ENCODE measurements at places on chromosomes 11 and 22. TPM values are rescaled to one million over a fixed set of nuclear protein-coding genes. Genes with fewer than 3 reads are reported as not detected.

DBX1 gene
- total RNA-seq = not detected

DNA sequence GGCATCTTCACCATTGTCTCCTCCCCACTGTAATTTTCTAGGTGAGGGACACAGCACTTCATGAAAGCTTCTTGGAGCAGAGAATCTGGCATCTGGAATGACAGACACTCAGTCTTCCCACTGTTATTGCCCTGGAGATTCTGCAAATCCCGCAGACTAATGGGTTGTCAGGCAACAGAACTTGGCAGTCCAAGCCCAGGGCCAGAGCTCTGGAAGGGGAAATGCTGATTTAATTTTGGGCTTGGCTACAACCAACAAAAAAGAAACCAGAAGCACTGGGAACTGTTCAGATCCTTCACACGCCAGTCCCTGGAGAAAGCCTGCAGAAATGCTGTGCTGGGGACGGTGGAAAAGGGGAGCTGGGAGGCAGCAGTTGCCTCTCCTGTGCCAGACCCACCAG lies 71.5 kb upstream of the BID start:
- no peak overlapping the region for H3K27ac ChIP-seq
- peaks cover 2% of the 10 kb centered on the region for H3K4me1 ChIP-seq
- no peaks in the 10 kb centered on the region for H3K36me3 ChIP-seq
- no peaks in the 10 kb centered on the region for H3K27me3 ChIP-seq
- no peak overlapping the region for H3K4me3 ChIP-seq

GRCh38 chr11:86676010-86676409 lies 3.6 kb upstream of the ME3 start:
- H3K4me1 ChIP-seq = peaks cover 8% of the 10 kb centered on the region
- DNase-seq = no peak

- peaks cover 15% of the 10 kb centered on the region for H3K36me3 ChIP-seq
- peak overlapping the region; percentile 88 for H3K4me3 ChIP-seq
- H3K27ac ChIP-seq = peak overlapping the region; percentile 85
- peaks cover 42% of the 10 kb centered on the region for H3K4me1 ChIP-seq
- DNase-seq = no peak
- no peaks in the 10 kb centered on the region for H3K27me3 ChIP-seq
Measured at GRCh38 chr11:73313652-73314051, 5.6 kb downstream of the ARHGEF17 start.

GRCh38 chr11:9038541-9038940 lies 34.7 kb upstream of the NRIP3 start:
- no peaks in the 10 kb centered on the region for H3K36me3 ChIP-seq
- no peak overlapping the region for H3K4me3 ChIP-seq
- H3K27ac ChIP-seq = no peak overlapping the region
- no peaks in the 10 kb centered on the region for H3K4me1 ChIP-seq
- peaks cover 2% of the 10 kb centered on the region for H3K27me3 ChIP-seq

- no peak for DNase-seq
- no peaks in the 10 kb centered on the region for H3K27me3 ChIP-seq
- no peaks in the 10 kb centered on the region for H3K36me3 ChIP-seq
- no peak overlapping the region for H3K27ac ChIP-seq
Measured at GRCh38 chr11:124605719-124606118, 5.5 kb upstream of the PANX3 start.

- H3K4me3 ChIP-seq = no peak overlapping the region
- no peak for DNase-seq
- H3K27me3 ChIP-seq = no peaks in the 10 kb centered on the region
- peaks cover 13% of the 10 kb centered on the region for H3K4me1 ChIP-seq
- peaks cover 8% of the 10 kb centered on the region for H3K36me3 ChIP-seq
Measured at GRCh38 chr11:72685560-72686480, 11.6 kb upstream of the PDE2A start.

GRCh38 chr22:39446239-39446721 lies 10.5 kb upstream of the MGAT3 start:
- no peaks in the 10 kb centered on the region for H3K36me3 ChIP-seq
- no peak for DNase-seq
- no peaks in the 10 kb centered on the region for H3K27me3 ChIP-seq
- H3K4me3 ChIP-seq = no peak overlapping the region
- H3K4me1 ChIP-seq = no peaks in the 10 kb centered on the region

NNMT gene
- total RNA-seq = 639 TPM

DNA sequence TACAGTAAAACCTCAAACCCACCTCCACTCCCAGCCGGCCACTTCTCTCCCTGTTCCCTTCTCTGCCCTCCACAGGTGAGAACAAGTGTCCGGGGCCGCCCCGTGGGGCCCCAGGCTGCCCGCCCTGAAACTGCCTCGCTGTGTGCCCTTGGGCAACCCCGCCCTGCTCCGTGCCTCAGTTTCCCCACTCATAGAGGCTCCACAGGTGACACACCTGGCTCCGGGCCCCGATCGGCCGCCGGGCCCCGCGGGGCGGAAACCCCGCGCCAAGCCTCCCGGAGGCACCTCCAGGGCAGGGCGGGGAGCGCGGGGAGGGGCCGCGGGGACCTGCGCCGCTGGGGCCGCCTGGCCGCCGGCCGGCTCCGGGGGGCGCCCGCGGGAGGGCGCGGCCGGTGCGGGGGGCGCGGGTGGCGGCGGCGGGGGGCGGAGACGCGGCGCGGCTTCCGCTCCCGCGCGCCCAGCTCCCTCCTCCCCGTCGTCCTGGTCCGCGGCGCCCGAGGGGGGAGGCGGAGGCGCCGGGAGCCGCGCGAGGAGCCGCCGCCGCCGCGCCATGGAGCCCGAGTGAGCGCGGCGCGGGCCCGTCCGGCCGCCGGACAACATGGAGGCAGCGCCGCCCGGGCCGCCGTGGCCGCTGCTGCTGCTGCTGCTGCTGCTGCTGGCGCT lies at the start of gene LRP5:
Gene LRP5 (plus strand): TSS at position 475 of the 663 bp plus-strand sequence. CDS start 124 bp downstream, at position 599.
- H3K27ac ChIP-seq = peak within 1 kb of the TSS; percentile 14
- H3K4me3 ChIP-seq = peak within 1 kb of the TSS; percentile 64
- no peaks in the 10 kb centered on the region for H3K36me3 ChIP-seq
- H3K27me3 ChIP-seq = no peaks in the 10 kb centered on the region
- peaks cover 2% of the 10 kb centered on the region for H3K4me1 ChIP-seq
- DNase-seq = no peak

TRPM5 gene
- total RNA-seq = not detected

SCN3B gene
- under 0.01 TPM for total RNA-seq

GRCh38 chr11:131522851-131523250 lies 152.4 kb downstream of the NTM start:
- no peaks in the 10 kb centered on the region for H3K27me3 ChIP-seq
- H3K36me3 ChIP-seq = no peaks in the 10 kb centered on the region
- DNase-seq = peak; percentile 30
- H3K4me1 ChIP-seq = no peaks in the 10 kb centered on the region

CLTCL1 gene
- 11.3 TPM for total RNA-seq

ME3 gene
- total RNA-seq = 63.2 TPM

DNA sequence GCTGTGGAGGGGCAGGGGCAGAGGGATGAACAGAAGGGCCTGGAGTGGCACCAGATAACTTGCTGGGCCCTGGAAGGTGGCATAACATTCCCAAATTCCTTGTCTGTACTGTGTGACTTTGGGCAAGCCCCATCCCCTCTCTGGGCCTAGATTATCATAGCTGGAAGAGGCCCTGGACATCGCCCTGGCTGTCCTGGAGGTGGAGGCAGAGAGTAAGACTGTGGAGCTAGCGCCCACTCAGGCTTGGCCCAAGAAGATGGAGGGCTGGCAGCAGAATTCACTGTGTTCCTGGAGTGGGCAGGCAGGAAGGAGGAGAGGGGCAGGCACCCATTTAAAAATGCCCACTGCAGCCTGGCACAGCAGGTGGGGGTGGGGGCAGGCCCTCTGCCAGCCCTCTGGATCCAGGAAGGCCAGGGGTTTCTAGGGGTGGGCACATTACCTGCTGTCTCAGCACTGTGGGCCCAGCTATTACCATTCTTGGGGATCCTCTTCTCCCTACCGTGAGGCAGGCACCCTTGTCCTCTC lies 22.6 kb downstream of the ARHGEF17 start:
- H3K4me3 ChIP-seq = no peak overlapping the region
- peak; percentile 56 for DNase-seq
- no peaks in the 10 kb centered on the region for H3K27me3 ChIP-seq

DNA sequence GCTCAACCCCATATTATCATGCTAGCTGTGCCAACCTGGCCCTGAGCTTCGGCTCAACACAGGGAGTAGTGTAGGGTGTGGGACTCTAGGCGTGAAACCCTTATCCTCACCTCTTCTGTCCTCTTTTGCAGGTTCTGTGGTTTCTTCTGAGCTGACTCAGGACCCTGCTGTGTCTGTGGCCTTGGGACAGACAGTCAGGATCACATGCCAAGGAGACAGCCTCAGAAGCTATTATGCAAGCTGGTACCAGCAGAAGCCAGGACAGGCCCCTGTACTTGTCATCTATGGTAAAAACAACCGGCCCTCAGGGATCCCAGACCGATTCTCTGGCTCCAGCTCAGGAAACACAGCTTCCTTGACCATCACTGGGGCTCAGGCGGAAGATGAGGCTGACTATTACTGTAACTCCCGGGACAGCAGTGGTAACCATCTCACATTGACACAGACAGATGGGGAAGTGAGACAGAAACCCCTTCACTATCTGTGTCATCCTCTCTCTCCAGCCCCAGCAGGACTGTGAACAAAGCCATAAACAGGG lies 76.4 kb downstream of the GGTLC2 start:
- no peak overlapping the region for H3K4me3 ChIP-seq
- no peaks in the 10 kb centered on the region for H3K36me3 ChIP-seq
- H3K4me1 ChIP-seq = no peaks in the 10 kb centered on the region

NAALAD2 gene
- total RNA-seq = 0.77 TPM

GRCh38 chr22:28398355-28398754 lies 281.3 kb downstream of the TTC28 start:
- no peaks in the 10 kb centered on the region for H3K27me3 ChIP-seq
- H3K27ac ChIP-seq = no peak overlapping the region
- DNase-seq = no peak
- no peaks in the 10 kb centered on the region for H3K36me3 ChIP-seq
- H3K4me1 ChIP-seq = peaks cover 14% of the 10 kb centered on the region
- no peak overlapping the region for H3K4me3 ChIP-seq

GRCh38 chr11:102237096-102237735 lies 80.1 kb upstream of the BIRC3 start:
- no peaks in the 10 kb centered on the region for H3K27me3 ChIP-seq
- DNase-seq = peak; percentile 31
- no peak overlapping the region for H3K4me3 ChIP-seq
- no peaks in the 10 kb centered on the region for H3K36me3 ChIP-seq
- H3K4me1 ChIP-seq = no peaks in the 10 kb centered on the region

DNA sequence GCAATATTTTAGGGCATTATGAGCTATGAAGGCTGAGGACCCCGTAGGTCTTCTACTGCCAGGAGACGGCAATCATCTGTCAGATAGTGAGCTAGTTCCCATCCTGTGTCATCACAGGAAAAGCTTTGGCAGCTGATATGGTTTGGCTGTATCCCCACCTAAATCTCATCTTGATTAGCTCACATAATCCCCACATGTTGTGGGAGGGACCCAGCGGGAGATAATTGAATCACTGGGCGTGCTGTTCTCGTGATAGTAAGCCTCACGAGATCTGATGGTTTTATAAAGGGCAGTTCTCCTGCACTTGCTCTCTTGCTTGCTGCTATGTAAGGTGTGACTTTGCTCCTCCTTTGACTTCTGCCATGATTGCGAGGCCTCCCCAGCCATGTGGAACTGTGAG lies 18.1 kb downstream of the CSRP3 start:
- H3K27ac ChIP-seq = no peak overlapping the region
- no peaks in the 10 kb centered on the region for H3K27me3 ChIP-seq

- no peak overlapping the region for H3K27ac ChIP-seq
- H3K4me3 ChIP-seq = no peak overlapping the region
Measured at GRCh38 chr22:20591660-20592310, 84.4 kb downstream of the MED15 start.

- no peaks in the 10 kb centered on the region for H3K27me3 ChIP-seq
- peaks cover 4% of the 10 kb centered on the region for H3K4me1 ChIP-seq
- peak overlapping the region; percentile 52 for H3K4me3 ChIP-seq
Measured at GRCh38 chr11:73597336-73597955, 466 bp downstream of the FAM168A start.

DNA sequence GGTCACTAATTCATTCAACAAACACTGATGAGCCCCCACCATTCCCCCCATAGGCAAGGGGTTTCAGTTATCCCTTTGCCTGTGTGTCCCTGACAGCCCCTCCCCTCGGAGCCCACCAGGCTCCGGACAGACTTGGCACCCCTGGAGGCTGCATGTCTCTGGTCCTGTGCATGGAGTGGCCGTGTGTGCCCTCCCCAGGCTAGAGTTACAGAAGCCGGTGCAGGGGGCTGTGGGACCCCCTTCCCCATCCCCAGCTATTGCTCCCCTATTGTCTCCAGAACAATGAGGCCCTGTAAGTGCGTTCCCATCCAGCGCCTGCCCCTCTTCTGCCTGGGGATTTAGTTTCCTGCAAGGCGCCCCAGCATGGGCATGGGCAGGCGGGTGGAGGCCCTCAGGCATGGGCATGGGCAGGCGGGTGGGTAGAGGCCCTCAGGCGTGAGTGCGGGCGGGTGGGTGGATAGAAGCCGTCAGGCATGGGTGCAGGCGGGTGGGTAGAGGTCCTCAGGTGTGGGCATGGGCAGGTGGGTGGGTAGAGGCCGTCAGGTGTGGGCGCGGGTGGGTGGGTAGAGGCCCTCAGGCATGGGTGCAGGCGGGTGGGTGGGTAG lies 1.5 kb downstream of the MUC2 start:
- no peak overlapping the region for H3K27ac ChIP-seq
- no peaks in the 10 kb centered on the region for H3K4me1 ChIP-seq
- no peaks in the 10 kb centered on the region for H3K36me3 ChIP-seq
- no peak for DNase-seq
- H3K27me3 ChIP-seq = no peaks in the 10 kb centered on the region

- H3K4me1 ChIP-seq = no peaks in the 10 kb centered on the region
- peak; percentile 3 for DNase-seq
- no peak overlapping the region for H3K27ac ChIP-seq
- H3K4me3 ChIP-seq = no peak overlapping the region
Measured at GRCh38 chr22:23715806-23716375, 25.1 kb downstream of the RGL4 start.

DNA sequence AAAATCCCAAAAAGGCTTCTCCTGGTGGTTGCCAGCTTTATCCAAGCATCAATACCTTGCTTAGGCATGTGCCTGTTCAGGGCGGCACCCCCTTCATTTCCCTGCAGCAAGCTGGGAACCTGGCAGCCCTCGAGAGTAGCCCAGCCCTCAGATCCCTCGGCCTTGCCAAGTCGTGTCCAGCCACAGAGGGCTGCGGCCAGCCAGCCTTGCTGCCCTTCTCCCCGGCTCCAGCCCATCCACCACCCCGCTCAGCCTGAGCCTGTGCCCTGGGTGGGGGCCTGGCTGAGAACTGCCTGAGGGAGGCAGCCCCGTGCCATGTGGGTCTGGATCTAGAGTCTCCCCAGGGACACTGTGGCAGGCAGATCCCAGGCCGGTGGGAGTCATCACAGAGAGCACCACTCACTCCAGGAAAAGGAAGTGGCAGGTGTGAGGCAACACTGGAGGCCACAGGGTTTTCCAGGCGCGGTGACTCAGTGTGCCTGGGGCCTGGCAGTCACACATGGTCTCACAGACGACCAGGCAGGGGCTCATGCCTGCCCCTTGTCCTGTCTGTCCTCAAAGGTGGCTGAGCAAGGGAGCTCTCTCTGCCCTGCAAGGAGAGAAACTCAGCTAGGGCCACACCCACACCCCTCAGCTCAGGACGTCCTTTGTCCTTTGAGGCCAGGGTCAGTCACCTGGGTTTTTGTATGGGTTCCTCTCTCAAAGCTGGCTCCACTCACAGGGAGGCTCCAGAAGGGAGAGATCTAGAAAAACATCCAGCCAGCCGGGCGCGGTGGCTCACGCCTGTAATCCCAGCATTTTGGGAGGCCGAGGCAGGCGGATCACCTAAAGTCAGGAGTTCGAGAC lies 12.2 kb upstream of the CDC42BPG start:
- peak overlapping the region; percentile 98 for H3K27ac ChIP-seq
- H3K4me3 ChIP-seq = no peak overlapping the region
- peak; percentile 81 for DNase-seq
